ENCODE measurements at places on chromosomes 11 and 22. TPM values are rescaled to one million over a fixed set of nuclear protein-coding genes. Genes with fewer than 3 reads are reported as not detected.

DNA sequence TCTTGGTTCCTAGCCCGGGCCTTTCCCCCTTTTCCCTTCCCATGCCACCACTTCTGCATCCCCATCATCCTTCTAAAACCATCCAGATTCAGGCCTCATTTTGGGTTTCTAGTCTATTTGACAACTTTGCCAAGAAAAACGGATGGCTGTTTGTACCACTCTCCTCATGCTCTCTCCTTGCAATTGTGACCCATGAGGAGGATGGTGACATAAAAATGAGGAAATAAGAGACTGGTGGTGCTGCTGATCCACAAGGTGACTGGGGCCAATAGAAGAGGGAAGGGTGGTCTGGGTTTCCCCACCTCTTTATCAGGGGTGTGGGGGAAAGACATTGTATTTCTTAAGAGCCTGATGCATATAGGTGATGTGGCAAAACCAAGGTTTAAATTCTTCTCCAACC is 1.0 kb downstream of the MS4A4A start:
- no peak for DNase-seq

GRCh38 chr22:29060251-29060869 is 1.3 kb downstream of the C22orf31 start:
- DNase-seq = no peak

The TTC38 gene
- 19.0 TPM for total RNA-seq

The OR52N4 gene
- 1.0 TPM for total RNA-seq

The MPZL3 gene
- total RNA-seq = 0.68 TPM

The SCN3B gene
- total RNA-seq = 151 TPM

The MS4A3 gene
- not detected for total RNA-seq

DNA sequence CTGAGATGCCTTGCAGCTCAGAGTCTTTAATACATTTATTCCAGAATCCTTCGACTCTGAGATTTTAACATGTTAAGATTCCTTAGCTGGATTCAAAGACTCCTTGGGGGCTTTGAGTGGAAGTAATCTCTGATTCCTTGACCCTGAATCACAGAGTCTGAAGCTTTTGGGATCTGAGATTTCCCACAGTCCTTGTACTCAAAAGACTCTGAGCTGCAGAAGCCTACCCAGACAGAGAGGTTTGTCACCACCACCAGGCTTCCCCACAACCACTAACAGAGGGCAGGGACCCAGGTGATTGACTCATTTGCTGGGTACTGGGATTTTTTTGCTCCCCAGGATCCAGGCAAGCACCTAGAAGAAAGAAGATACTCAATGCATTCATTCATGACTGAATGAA is 1.4 kb upstream of the SERPINH1 start:
- no peak for DNase-seq

GRCh38 chr22:44736581-44737405 is 15.6 kb upstream of the ARHGAP8 start:
- DNase-seq = no peak

The LARGE1 gene
- total RNA-seq = 118 TPM

Data from dorsolateral prefrontal cortex (tissue), 122 donors.